NCI-H2029 (cell line): ENCODE measurements at places on chromosomes 3 and 15.

GRCh38 chr3:150409512-150410310 lies 1.6 kb downstream of the TSC22D2 start:
- peak; percentile 9 for DNase-seq

DNA sequence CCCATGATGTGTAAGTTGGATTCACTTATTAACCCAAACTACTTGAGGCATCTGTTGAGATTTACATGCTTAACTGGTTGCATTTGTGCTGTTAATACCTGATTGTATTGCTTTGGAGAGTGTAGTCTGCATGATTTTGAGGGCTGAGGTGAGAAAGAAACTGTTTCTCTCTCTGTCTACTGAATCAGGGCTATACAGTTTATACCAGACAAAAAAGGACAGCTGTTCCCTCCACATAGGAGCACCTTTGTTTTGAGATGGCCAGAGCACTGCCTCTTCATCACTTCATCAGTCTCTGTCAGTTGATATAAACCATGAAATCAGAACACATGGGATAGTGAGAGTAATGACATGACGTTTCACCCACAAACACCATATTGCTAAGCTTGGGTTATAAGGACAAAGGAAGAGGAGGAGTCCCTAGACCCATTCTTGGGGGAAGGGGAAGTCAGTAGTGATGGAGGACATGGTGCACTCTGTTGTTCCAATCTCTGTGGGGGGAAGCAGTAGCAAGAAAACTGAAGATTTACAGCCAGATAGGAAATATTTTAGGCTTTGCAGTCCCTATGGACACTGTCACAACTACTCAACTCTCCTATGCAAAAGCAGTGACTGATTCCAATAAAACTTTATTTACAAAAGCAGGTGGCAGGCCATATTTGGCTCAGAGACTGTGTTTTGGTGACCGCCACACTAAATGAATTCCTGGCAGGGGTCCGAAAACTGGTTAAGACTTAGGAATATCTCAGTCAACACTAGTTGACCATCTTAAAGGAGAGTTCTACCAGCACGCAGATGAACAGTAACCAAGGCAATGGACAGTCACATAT lies 123.9 kb upstream of the NR2E3 start:
- DNase-seq: no peak

GRCh38 chr3:27632431-27633223 lies 89.5 kb downstream of the EOMES start:
- peak; percentile 47 for DNase-seq

GRCh38 chr3:106048946-106049481 lies 180.2 kb upstream of the CBLB start:
- no peak for DNase-seq

GRCh38 chr3:139629033-139629432 lies 48.7 kb downstream of the NMNAT3 start:
- no peak for DNase-seq

- no peak for DNase-seq
Observed at GRCh38 chr3:101466465-101467309, 46.3 kb downstream of the SENP7 start.

DNA sequence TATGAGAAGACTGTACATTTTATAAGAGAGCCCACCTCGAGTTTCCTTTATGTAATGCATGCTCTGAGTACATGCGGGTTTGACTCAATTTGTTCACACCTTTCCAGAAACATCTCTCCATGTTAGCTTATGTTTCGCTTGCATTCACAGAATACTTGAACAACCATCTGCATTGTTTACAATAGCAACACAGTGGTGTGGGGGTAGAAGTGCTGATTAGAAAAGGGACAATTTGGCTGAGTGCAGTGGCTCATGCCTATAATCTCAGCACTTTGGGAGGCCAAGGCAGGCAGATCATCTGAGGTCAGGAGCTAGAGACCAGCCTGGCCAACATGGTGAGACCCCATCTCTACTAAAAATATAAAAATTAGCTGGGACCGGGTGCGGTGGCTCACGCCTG lies 60.9 kb downstream of the NCEH1 start:
- DNase-seq: no peak

DNA sequence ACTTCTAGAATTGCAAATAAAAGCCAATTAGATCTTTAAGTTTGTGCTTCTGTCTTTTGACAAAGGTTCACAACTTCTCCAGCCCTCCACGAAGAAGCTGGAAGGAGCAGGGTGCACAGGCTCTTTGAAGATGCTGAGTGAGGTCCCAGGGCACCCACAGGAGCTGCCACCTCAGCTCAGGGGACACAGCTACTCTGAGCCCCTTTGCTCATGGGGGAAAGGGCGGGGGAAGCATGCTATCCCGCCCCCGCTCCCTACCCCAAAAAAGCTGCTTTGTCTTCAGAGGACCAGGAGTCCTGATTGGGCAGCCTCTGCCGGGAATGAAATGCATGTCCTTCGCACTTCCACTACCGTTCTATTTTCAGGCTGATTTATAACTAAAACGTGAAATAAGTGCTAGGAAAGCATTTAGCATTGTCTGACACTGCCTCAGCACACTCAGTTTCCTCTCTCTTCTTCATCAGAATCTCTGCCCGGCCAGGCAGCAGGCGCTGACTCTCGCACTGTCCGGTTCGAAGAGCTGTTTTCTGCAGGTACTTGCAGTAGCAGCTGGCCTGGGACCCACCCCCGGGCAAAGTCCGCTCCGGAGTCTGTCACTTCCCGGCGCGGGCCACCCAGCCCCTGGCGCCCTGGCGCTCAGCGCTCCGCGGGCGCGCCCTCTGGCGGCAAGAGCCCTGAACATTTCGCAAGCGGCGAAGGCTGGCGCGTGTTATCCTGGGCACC lies 45.5 kb upstream of the KLHL25 start:
- peak; percentile 43 for DNase-seq

DNA sequence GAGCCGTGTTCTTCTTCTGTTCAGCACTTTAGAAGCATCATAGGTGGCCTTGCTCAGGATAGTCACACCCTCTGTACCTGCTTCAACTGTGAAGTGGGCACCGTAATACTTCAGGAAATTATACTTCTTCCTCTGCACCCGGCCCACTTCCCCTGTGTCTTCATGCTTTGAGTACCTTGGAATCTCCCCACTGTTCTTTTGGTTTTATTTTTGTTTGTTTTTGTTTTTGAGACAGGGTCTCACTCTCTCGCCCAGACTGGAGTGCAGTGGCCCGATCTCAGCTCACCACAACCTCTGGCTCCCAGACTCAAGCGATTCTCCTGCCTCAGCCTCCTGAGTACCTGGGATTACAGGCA lies 1.7 kb downstream of the P2RY14 start:
- no peak for DNase-seq

GRCh38 chr15:40471808-40472150 lies 995 bp downstream of the CHST14 start:
- no peak for DNase-seq

DNA sequence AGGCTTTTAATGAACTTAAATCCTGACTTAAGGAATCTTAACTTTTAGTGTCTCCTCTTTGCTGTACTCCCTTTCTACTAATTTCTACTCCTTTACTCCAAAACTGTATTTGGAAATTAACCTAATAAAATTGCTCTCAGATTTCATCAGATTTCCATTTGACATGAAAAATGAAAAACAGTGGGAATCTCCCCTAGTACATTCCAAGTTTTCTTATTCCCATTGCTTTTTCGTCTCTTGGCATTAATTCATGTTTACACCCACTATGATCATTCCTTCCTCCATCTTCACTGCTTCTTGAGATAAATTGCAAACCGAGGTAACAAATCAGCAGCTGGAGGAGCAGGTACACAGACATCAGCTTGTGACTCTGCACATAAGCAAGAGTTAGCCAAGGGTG lies 208.7 kb downstream of the VGLL3 start:
- no peak for DNase-seq

DNA sequence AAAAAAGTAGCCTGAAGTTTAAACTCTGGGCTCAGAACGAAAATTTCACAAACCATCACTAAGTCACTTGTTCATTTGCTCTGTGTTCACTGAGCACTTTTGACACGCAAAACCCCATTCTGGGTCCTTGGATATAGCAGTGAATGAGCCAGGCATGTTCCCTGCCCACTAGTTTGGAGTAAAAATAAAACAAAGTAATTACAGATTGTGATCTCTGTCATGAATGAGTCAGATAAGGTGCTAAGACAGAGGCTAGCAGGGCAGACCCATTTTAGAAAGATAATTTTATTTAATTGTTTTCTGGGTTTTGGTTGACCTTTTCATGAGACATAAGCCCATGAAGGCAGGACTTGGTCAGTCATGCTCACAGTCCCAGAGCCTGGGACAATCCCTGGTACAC lies 84.1 kb upstream of the ARHGEF3 start:
- DNase-seq: no peak

GRCh38 chr3:67377299-67377698 lies 277.1 kb downstream of the SUCLG2 start:
- no peak for DNase-seq

- no peak for DNase-seq
Observed at GRCh38 chr15:79897380-79897678, 515 bp upstream of the MTHFS start.

GRCh38 chr3:196634224-196634623 lies 5.3 kb upstream of the NRROS start:
- no peak for DNase-seq

GRCh38 chr3:159792070-159792469 lies 196.6 kb upstream of the IL12A start:
- DNase-seq: no peak

- DNase-seq: no peak
Observed at GRCh38 chr15:44010089-44010488, 183.3 kb downstream of the WDR76 start.

GRCh38 chr15:33985287-33985686 lies 17.0 kb downstream of the CHRM5 start:
- no peak for DNase-seq

GRCh38 chr15:75693501-75694240 lies 19.0 kb downstream of the CSPG4 start:
- DNase-seq: no peak
